Caco-2 (cell line): ENCODE measurements at places on chromosomes 2 and 18. TPM values are rescaled to one million over a fixed set of nuclear protein-coding genes. Genes with fewer than 3 reads are reported as not detected.

- H3K27ac ChIP-seq: no peak overlapping the region
- H3K27me3 ChIP-seq: no peaks in the 10 kb centered on the region
- H3K36me3 ChIP-seq: no peaks in the 10 kb centered on the region
- no peak overlapping the region for H3K4me3 ChIP-seq
- no peaks in the 10 kb centered on the region for H3K4me1 ChIP-seq
Measured at GRCh38 chr2:73418343-73418742, 32.7 kb downstream of the ALMS1 start.

GRCh38 chr2:103814016-103814415 is 1039.9 kb upstream of the POU3F3 start:
- no peak overlapping the region for H3K4me3 ChIP-seq
- no peaks in the 10 kb centered on the region for H3K27me3 ChIP-seq
- no peaks in the 10 kb centered on the region for H3K36me3 ChIP-seq
- no peak overlapping the region for H3K27ac ChIP-seq
- no peak for DNase-seq

APOB gene
- 190 and 234 TPM in 2 replicates for total RNA-seq

DNA sequence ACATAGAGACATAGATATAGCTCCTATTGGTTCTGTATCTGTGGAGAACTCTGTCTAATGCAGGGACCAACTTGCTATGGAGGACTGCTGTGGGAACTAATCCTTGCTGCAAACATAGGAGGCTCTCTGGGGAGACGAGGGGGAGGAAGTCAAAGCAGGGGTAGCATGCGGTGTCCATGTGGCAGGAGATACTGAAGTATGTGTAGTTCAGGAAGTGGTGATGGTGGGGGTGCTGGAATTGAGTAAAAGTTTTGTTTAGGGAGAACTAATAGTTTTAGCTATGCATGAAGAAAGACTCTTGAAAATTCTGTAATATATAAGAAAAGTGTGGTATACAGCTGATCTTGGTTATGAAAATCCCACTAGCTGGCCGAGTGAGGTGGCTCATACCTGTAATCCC is 62.0 kb downstream of the ANKRD44 start:
- DNase-seq: no peak
- H3K4me1 ChIP-seq: no peaks in the 10 kb centered on the region
- H3K4me3 ChIP-seq: no peak overlapping the region
- no peak overlapping the region for H3K27ac ChIP-seq
- no peaks in the 10 kb centered on the region for H3K36me3 ChIP-seq

MYCN gene
- 46.6 and 54.4 TPM in 2 replicates for total RNA-seq

- H3K36me3 ChIP-seq: no peaks in the 10 kb centered on the region
- DNase-seq: no peak
- no peak overlapping the region for H3K4me3 ChIP-seq
- H3K4me1 ChIP-seq: no peaks in the 10 kb centered on the region
- H3K27ac ChIP-seq: no peak overlapping the region
Measured at GRCh38 chr2:135257383-135258090, 205.4 kb downstream of the RAB3GAP1 start.

DNA sequence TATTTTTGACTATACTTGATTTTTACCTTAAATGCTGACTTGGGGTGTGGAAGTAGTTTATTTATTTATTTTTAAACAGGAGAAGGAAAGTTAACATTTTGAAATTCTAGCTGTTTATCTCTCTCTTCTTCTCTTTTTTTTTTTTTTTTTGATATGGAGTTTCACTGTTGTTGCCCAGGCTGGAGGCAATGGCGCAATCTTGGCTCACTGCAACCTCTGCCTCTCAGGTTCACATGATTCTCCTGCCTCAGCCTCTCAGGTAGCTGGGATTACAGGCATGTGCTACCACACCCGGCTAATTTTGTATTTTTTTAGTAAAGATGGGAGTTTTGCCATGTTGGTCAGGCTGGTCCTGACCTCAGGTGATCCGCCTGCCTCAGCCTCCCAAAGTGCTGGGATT is 11.1 kb downstream of the WDR43 start:
- H3K27ac ChIP-seq: no peak overlapping the region
- no peaks in the 10 kb centered on the region for H3K4me1 ChIP-seq
- DNase-seq: no peak
- H3K36me3 ChIP-seq: peaks cover 12% of the 10 kb centered on the region
- no peak overlapping the region for H3K4me3 ChIP-seq

L3MBTL4 gene
- total RNA-seq: 0.23 TPM in 1 of 2 replicates, not detected in the other

CCDC74B gene
- total RNA-seq: 1.2 and 1.6 TPM in 2 replicates

DNA sequence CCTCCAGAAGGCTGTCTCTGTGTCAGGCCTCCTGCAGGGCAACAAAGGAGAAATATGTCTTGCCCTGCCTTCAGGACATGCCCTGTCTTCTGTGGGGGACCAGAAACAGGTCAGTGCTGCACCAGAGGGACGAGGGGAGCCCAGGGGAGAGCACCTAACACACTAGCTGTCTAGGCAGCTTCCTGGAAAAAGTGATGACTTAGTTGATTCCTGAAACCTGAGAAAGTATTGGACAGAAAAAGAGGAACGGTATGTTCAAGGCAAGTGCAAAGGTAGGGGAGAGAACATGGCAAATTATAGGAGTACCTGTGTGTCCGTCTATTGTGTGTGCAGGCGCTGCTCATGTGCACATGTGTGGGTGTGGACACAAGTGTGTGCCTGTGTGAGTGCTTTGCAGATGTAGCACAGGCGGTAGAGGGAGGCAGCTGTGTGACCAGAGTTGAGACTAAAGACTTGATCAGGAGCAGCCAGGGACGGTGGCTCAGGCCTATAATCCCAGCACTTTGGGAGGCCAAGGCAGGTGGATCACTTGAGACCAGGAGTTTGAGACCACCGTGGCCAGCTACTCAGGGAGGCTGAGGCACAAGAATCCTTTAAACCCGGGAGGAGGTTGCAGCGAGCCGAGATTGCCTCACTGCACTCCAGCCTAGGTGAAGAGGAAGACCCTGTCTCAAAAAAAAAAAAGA is 119.5 kb downstream of the GYPC start:
- DNase-seq: peak; percentile 10
- peaks cover 4% of the 10 kb centered on the region; the same call in 1 of the 2 replicates for H3K27me3 ChIP-seq
- H3K4me1 ChIP-seq: no peaks in the 10 kb centered on the region
- H3K36me3 ChIP-seq: no peaks in the 10 kb centered on the region

- H3K27ac ChIP-seq: no peak overlapping the region
- no peaks in the 10 kb centered on the region for H3K36me3 ChIP-seq
- no peak overlapping the region for H3K4me3 ChIP-seq
- no peak for DNase-seq
- H3K27me3 ChIP-seq: no peaks in the 10 kb centered on the region
- H3K4me1 ChIP-seq: 0 out of 2 replicates have a peak, but pooled peaks cover 9% of the 10 kb centered on the region
Measured at GRCh38 chr2:160934991-160935390, 225.2 kb upstream of the TANK start.

GRCh38 chr2:68741238-68741637 is 6.6 kb downstream of the ARHGAP25 start:
- H3K4me1 ChIP-seq: no peaks in the 10 kb centered on the region
- H3K4me3 ChIP-seq: no peak overlapping the region
- no peaks in the 10 kb centered on the region for H3K36me3 ChIP-seq

ACMSD gene
- not detected in 2 replicates for total RNA-seq

CDH19 gene
- not detected in 2 replicates for total RNA-seq

GRCh38 chr2:136375017-136375901 is 257.3 kb upstream of the CXCR4 start:
- no peak for DNase-seq
- no peaks in the 10 kb centered on the region for H3K4me1 ChIP-seq
- no peak overlapping the region for H3K4me3 ChIP-seq
- H3K36me3 ChIP-seq: no peaks in the 10 kb centered on the region

DNA sequence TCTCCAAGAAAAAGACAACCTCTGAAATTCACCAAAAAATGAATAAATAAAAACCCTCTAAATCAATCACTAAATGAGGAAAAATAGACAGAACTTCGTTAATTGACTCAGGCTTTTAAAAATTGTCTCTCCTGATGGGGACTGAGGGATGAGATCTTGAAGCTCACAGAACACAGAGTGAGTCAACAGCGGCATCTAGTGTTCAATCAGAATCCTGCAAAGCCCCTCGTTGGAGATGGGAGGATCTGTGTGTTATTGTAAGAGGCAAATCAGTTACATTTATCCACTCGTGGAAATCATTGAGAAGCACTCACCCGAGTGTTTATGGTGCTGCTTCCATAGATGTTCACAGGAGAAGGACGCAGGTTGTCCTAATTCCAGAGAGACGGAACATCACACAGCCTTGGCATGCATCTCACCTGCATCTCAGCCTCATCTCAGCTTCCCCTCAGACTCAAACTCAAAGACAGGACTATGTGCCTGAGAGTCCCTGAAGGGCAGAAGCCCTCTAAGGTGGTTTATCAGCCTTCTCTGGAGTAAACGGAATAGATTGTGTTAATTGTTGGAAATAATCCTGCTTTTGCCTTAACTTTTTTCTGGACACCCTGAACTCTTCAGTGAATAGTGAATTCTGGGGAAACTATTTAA is 82.0 kb downstream of the MREG start:
- no peak overlapping the region for H3K4me3 ChIP-seq
- no peaks in the 10 kb centered on the region for H3K27me3 ChIP-seq
- H3K4me1 ChIP-seq: peaks cover 27% of the 10 kb centered on the region
- H3K36me3 ChIP-seq: no peaks in the 10 kb centered on the region
- H3K27ac ChIP-seq: peak overlapping the region; percentile 82

DNA sequence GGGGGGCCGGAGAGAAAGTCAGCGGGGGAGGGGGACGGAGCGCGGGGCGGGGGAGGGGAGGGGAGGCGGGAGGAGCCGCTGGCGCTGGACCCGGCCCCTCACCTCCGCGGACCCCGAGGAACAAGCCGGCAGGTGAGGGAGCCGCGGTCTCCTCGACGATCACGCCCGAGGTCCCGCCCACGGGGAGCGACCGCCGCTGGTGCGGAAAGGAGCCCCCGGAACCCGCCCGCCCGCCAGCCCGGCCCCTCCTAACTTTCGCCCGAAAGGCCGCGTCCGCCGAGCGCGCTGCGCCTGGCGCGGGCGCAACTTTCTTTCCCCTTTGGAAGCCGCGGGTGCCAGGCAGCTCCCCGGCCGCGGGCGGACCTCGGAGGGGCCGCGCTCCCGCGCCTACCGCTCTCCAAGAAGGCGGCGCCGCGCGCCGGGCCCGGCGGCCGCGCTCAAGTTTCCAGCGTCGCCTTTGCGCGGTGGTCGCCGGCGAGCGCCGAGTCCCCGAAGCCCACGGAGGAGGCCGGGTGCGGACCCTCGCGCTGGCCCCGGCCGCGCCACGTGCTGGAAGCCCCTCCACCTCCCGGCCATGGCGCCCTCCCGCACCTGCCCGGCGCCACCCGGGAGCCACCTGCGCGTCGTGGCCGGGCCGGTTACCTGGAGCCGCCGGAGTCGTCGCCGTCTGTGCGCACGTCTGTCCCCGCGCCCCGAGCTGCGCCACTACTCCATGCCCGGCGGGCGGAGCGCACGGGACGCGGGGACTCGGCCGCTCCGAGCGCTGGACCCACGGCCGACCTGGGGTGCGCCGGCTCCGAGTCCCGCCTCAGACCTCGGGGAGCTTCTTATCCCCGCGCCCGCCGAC is at the start of gene ALKAL2:
TSS of gene ALKAL2 (minus strand) at position 181 of the 847 bp plus-strand sequence. CDS start 256 bp downstream, outside the sequence.
- no peak within 1 kb of the TSS for H3K27ac ChIP-seq
- H3K4me3 ChIP-seq: peak within 1 kb of the TSS; percentile 26
- no peak for DNase-seq
- no peaks in the 10 kb centered on the region; the same call in none of the 2 replicates for H3K27me3 ChIP-seq
- H3K4me1 ChIP-seq: peaks cover 4% of the 10 kb centered on the region; the same call in 1 of the 2 replicates

DNA sequence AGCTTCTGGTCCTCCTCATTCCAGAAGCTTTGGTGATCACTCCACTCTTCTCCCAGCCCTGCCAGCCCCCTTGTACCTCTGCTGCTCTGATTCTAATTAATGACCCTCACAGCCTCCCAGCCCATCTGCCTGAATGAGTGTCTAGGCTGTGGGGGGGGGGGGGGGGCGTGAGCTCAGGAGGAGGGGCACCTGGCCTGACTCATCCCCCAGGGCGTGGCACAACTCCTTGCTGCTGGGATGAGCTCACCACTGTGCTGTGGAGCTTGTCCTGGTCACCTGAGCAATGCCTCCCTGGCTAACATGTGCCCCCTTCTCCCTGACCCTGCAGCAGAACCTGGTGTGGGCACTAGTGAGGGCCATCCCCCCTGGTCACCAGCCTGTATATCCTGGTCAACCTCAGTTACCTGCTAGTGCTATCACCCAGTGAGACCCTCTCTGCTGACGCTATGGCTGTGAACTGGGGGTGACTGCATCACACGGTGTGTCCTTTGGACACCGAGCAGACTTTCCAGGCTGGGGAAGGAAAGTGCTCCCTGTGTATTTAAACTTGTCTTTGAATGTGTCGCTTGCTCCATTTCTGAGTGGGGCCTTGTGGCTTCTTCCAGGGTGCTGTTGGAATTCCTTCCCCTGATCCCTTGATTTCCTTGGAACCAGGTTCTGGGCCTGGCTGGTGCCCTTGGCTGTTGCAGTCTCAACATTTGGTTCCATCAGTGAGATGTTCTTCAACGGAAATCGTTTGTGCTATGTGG is 41.5 kb upstream of the PUM2 start:
- no peaks in the 10 kb centered on the region for H3K4me1 ChIP-seq
- peak; percentile 39 for DNase-seq
- H3K27me3 ChIP-seq: no peaks in the 10 kb centered on the region

- H3K36me3 ChIP-seq: no peaks in the 10 kb centered on the region
- H3K4me3 ChIP-seq: peak overlapping the region; percentile 31
- H3K4me1 ChIP-seq: peaks cover 7% of the 10 kb centered on the region; the same call in 1 of the 2 replicates
- peaks cover 3% of the 10 kb centered on the region; the same call in 1 of the 2 replicates for H3K27me3 ChIP-seq
- DNase-seq: no peak
- no peak overlapping the region for H3K27ac ChIP-seq
Measured at GRCh38 chr2:176178038-176178756, 10.3 kb upstream of the HOXD1 start.

GRCh38 chr2:221293949-221294742 is 278.0 kb downstream of the EPHA4 start:
- H3K27me3 ChIP-seq: no peaks in the 10 kb centered on the region
- no peak for DNase-seq
- H3K4me3 ChIP-seq: no peak overlapping the region
- peaks cover 16% of the 10 kb centered on the region for H3K4me1 ChIP-seq

GPAT2 gene
- total RNA-seq: not detected in 2 replicates

- H3K4me3 ChIP-seq: no peak overlapping the region
- no peaks in the 10 kb centered on the region for H3K4me1 ChIP-seq
- no peak for DNase-seq
- H3K36me3 ChIP-seq: no peaks in the 10 kb centered on the region
- H3K27me3 ChIP-seq: no peaks in the 10 kb centered on the region
Measured at GRCh38 chr2:210546424-210547208, 9.8 kb upstream of the CPS1 start.

PLGLB1 gene
- total RNA-seq: 1.3 TPM in 1 of 2 replicates, not detected in the other

DNA sequence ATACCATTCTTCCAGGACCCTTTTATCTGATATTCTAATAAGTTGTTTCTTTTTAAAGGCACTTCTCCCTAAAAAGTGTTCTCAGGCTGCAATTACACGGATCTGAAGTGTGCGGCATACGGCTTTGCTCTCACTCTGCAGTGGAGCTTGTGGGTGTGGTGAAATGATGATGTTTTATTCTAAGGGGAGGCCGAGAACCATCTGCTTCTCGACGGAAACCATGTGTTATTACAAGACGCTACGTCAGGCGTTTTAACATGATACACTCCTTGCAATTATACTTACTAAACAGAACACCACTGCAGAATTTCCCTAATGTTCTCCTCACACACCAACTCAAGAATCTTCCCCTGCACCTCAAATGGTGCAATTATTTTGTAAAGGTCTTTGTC is 34.9 kb upstream of the CTDP1 start:
- no peak for DNase-seq
- no peaks in the 10 kb centered on the region for H3K36me3 ChIP-seq
- no peaks in the 10 kb centered on the region for H3K27me3 ChIP-seq
- H3K4me1 ChIP-seq: no peaks in the 10 kb centered on the region
